ENCODE measurements at places on chromosomes 12 and 14. TPM values are rescaled to one million over a fixed set of nuclear protein-coding genes. Genes with fewer than 3 reads are reported as not detected.

GRCh38 chr14:57161583-57162234 is 107.0 kb downstream of the EXOC5 start:
- DNase-seq, result no peak

EID3 gene
- 1.6 TPM for total RNA-seq

DNA sequence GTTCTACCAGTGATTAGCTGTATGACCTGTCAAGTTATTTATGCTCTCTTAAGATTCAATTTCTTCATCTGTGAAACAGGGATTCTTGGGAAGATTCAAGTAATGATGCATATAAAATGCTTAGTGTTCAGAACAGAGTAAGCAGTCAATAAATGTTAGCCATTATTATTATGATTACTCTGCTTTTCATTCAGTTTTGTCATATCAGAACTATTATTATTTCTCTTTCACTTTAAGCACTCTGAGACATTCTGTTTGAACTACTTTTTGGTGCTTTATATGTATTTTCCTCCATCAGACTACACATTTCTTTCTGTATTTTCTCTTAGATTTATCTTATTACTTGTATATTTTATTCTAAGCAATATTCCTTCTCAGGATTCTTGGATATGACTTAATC is 81.2 kb downstream of the CFAP54 start:
- no peak for DNase-seq

ARMH4 gene
- 6.4 TPM for total RNA-seq

ARHGAP9 gene
- 15.2 TPM for total RNA-seq

CCDC196 gene
- total RNA-seq, result not detected

- no peak for DNase-seq
Observed at GRCh38 chr12:18676996-18677588, 60.7 kb downstream of the PLCZ1 start.

- DNase-seq, result peak; percentile 60
Observed at GRCh38 chr12:15712823-15713660, 76.1 kb downstream of the EPS8 start.

GRCh38 chr14:30938617-30939016 is 64.3 kb downstream of the COCH start:
- no peak for DNase-seq

- no peak for DNase-seq
Observed at GRCh38 chr14:92135269-92135668, 13.5 kb downstream of the CPSF2 start.

- no peak for DNase-seq
Observed at GRCh38 chr12:47417121-47417520, 288.7 kb downstream of the RPAP3 start.

GRCh38 chr14:57389646-57390036 is 745 bp upstream of the NAA30 start:
- DNase-seq, result no peak

DNA sequence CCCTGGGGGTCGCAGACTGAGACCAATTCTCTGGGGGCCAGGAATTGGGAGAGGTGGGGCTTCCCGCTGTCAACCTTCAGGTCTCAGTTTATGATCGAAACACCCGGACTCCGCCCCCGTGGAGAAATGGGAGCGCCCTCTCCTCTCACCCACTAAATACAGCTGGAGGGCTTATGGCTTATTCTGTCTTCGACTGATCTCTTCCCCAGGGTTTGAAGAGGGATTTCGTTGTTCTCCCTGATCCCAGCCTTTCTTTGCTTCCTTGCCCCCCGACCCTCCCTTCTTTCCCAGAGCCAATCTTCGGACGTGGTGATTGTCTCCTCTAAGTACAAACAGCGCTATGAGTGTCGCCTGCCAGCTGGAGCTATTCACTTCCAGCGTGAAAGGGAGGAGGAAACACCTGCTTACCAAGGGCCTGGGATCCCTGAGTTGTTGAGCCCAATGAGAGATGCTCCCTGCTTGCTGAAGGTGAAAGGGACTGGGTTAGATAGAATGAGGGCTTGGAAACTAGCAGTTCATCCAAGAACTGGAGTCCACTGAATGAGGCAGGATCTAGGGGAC is 607 bp downstream of the OS9 start:
- DNase-seq, result peak; percentile 32

ZFC3H1 gene
- total RNA-seq, result 24.5 TPM

TGFB3 gene
- total RNA-seq, result 61.2 TPM

DNA sequence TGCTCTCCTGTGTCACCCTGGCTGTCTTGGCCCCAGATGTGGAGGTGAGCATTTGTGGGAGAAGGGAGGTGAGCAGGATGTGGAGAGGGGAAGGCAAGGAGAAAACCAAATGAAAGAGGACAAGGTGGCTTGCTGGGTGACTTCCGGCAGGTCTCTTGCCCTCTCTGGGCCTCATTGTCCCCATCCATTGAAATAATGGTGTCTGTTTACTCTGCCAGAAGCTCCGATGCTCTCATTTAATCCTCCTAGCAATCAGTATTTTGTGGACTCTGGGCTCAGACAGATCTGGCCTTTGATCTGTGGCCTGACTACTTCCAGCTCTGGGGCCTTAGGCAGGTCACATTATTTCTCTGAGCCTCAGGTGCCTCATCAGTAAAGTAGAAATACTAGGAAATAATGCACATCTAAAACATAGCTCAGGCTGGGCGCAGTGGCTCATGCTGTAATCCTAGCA is 30.6 kb downstream of the MVK start:
- DNase-seq, result no peak

All from left cardiac atrium (tissue), 4 donors.